ENCODE measurements at places on chromosomes 1 and 21.

GRCh38 chr1:39835110-39835509 lies 46.4 kb upstream of the BMP8B start:
- no peak for DNase-seq

DNA sequence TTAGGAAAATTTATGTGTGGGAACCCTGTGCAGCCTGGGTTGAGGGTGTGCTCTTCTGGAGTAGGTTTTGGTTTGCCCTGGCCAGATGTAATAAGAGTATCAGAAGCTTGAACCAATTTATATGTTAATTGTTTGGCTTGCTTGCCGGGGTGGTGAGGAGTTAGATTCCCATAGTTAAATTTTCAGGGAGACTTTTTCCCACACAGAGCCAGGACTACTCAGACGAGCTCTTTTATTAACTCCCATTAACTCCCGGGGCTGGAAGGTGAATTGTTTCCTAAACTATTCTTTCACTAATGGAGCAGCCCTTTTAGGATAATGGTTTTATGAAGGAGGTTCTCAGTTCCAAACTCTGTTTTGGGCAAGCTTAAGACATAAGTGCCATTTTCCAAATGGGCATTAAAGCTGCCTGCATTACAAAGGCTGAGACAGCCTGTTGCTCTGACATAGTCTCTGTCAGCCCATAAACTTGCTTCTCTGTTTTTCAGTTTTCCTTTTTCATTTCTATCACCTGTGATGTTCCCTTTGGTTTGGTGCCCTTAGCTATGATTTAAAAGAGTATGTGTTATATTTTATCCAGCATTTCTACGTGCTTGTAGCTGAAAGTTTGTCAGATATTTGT lies 18.0 kb upstream of the RAB3GAP2 start:
- peak; percentile 37 for DNase-seq

- DNase-seq: no peak
Measured at GRCh38 chr1:23473037-23473800, 10.8 kb downstream of the ASAP3 start.

GRCh38 chr1:93814795-93815340 lies 64.1 kb downstream of the DNTTIP2 start:
- DNase-seq: no peak

- no peak for DNase-seq
Measured at GRCh38 chr1:210233216-210233494, 559 bp downstream of the SERTAD4 start.

GRCh38 chr1:206863266-206863665 lies 2.2 kb upstream of the IL20 start:
- DNase-seq: no peak

GRCh38 chr1:42658877-42659337 lies 684 bp downstream of the PPIH start:
- DNase-seq: no peak

DNA sequence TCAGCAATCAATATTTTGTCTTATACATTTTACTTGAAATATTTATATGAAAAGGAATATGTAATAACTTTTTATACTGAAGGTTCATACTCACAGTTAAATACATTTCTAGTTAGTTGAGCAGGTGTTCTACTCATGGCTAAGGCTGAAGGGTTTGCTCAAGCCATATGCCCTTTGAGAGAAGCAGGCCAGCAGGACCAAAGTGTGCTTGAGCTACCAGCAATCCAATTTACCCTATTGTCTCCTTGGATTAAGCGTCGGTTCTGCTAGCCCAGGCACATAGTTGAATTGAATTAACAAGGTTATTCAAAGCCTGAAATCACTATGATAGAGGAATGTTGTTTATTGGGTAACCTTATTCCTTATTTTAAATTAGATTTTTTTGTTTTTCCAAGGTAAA lies 151.5 kb upstream of the BACE2 start:
- no peak for DNase-seq

- DNase-seq: no peak
Measured at GRCh38 chr1:38050397-38051078, 3.9 kb upstream of the POU3F1 start.

- no peak for DNase-seq
Measured at GRCh38 chr21:35075546-35075945, 26.4 kb upstream of the RUNX1 start.

Data from NCI-H1105 treated with DMSO at 0.1 percent for 48 hours (cell line).